ENCODE measurements at places on chromosomes 7 and 10.

DNA sequence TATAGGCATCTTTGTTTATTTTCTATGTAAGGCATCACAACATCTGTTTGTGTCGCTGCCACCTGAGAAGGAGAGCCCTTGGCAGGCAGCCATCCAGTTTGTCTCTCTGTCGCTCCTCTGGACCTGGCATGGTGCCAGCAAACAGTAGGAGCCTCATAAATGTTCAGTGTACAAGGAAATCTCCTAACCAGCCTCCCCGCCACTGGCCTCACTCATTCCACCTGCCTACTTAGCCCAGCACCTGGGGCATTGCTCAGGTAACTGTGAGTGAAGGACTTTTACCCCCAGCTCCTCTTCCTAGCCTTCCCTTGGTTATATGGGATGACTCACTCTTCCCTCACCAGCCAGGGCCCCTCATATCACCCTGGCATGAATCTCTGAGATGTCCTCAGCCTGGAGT, 61.7 kb upstream of the NPTX2 start:
- DNase-seq: no peak

GRCh38 chr7:19089378-19089777, 28.1 kb downstream of the TWIST1 start:
- no peak for DNase-seq

DNA sequence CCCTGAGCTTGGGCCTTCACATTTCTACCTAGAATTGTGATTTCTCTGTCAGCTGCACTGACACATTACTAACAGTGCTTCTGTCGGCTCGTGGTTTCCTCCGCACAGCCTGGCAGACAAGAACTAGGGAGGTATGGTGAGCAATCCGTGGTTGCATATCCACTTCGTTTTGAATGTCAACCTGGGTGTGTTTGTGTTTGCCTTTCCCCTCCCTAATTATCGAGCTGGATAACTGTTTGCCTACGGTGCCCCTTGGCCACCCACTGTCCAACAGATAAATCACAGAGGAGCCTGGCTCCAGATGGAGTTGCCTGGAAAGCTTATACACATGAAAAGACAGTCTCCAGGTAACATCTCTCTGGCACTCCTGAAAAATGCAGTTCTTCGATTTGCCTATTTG, 228.8 kb downstream of the TRIL start:
- DNase-seq: no peak

GRCh38 chr7:118452128-118452527, 227.6 kb downstream of the ANKRD7 start:
- DNase-seq: no peak

GRCh38 chr7:137951700-137952425, 50.0 kb downstream of the CREB3L2 start:
- no peak for DNase-seq

GRCh38 chr10:94279835-94280709, 82.7 kb downstream of the NOC3L start:
- peak; percentile 32 for DNase-seq

GRCh38 chr7:55983537-55983936, 19.2 kb downstream of the NIPSNAP2 start:
- DNase-seq: no peak

DNA sequence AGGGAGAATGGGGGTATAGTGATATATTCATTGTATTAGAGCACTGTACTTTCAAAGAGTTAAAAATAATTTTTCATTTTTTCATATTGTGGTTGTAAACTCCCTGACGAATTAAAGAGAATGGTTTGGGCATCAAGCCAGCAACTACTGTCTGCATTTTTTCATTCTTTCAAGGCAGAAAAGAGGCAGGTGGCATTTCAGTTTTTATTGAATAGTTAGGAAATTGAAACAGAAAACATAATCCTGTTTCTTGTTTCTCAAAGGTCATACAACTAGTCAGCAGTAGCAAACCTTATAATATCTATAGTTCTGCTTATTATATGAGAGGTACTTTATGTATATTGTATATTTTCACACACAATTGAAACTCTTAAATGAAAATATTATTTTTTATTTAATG, 303.9 kb upstream of the KCND2 start:
- DNase-seq: no peak

All from CD4-positive, alpha-beta T cell treated with Interleukin-6 at 100 ng/mL for 8 hours (primary cell).